Stimulated activated CD4-positive, alpha-beta T cell treated with anti-CD3 and anti-CD28 coated beads, Interleukin-4, amount 100 ng/mL, for 4 hours (primary cell): ENCODE measurements at places on chromosomes 2 and 18.

DNA sequence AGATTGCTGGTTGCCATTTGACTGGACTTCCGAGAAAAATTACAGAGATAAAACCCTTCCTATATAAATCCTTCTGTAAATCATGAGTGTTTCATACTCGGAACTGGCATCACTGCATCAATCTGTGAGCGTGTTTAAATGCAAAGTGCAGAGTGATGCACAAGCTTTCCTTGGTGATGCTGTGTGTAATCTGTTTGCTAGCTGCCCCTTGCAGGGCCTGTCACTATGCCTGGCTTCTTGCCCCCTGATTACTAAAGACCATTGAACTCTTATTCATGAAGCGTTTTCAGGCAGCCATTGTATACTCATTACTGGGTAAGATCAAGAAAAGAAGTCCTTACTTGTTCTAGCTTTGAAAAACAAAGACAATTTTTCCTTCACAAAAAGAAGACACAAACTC, 266.9 kb upstream of the FANCL start:
- no peak for DNase-seq

DNA sequence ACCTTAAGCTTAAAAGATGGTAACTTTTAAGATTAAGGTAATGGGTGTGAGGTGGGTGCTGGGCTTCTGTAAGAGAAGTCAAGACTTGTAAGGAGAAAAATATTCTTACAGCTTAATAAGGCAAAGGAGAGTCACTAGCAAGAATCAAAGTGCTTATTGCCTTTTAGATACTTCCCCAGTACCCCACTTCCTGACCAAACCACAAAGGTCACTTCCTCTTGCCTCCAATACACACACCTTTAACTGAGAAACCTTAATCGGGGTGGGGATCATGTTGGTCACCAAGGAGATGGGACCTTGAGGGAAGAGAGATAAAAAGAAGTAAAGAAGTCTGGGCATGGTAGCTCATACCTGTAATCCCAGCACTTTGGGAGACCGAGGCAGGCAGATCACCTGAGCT, 10.6 kb upstream of the ATG16L1 start:
- DNase-seq: no peak

- DNase-seq: peak; percentile 67
Measured at GRCh38 chr2:38076710-38077430, 919 bp upstream of the CYP1B1 start.

- no peak for DNase-seq
Measured at GRCh38 chr2:5921081-5921642, 229.0 kb downstream of the SOX11 start.

DNA sequence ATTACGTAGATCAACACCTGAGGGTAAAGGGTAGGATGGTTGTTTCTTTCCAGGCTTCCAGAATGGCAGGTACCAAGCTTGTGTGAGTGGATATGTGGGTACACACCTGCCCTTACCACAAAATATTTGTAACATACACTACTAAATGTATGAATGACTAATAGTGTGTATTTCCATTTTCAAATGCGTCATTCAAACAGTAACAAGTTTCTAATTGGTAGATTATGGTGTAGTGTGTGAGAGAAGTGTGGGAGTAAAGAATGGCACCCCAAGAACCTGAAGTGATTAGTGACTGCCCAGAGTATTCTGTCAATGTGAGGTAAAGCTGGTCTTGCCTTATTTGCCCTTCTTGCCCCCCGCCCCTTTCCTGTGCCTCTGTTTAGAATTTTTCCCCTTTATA, 21.1 kb downstream of the AGPS start:
- DNase-seq: no peak

GRCh38 chr18:23462876-23463275, 9.8 kb downstream of the RIOK3 start:
- DNase-seq: no peak

- DNase-seq: no peak
Measured at GRCh38 chr18:78892177-78892576, 87.4 kb upstream of the SALL3 start.

DNA sequence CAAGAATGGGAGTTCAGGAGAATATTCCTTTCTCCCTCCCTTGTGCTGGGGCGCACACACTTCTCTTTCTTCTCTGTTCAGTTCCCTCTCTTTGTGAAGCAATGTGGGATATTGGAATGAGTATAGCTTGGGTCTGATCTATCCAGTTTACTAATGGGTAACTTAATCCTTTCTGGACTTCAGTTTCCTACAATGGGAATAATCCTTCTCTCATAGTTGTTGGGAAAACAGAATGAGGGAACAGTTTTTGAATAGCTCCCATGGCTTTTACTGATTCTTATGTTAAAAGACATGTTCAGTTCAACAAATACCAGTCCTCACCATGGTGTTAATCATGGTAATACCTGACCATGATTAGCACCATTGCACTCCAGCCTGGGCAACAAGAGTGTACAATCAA, 93.1 kb downstream of the ARL4C start:
- no peak for DNase-seq

GRCh38 chr2:57957238-57957637, 89.4 kb upstream of the VRK2 start:
- no peak for DNase-seq

- DNase-seq: no peak
Measured at GRCh38 chr18:21701621-21702020, 3.0 kb downstream of the ABHD3 start.

DNA sequence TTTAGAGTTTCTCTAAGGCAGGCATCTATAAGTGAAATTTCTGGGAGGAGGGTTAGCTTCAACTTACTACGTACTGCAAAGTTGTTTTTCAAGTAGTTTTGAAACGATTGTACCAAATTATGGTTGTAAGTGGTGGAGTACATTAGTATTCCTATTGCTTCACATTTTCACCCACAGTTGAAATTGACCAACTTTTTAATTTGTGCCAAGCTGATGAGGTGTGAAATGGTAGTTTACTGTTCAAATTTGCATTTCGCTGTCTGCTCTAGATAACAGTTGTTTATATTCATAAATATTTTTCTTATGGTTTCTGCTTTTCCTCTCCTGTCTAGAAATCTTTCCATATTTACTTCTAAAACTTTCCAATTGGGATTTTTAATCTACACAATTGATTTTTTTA, 18.6 kb downstream of the NPC1 start:
- no peak for DNase-seq

- no peak for DNase-seq
Measured at GRCh38 chr2:29628862-29629261, 292.5 kb downstream of the ALK start.

DNA sequence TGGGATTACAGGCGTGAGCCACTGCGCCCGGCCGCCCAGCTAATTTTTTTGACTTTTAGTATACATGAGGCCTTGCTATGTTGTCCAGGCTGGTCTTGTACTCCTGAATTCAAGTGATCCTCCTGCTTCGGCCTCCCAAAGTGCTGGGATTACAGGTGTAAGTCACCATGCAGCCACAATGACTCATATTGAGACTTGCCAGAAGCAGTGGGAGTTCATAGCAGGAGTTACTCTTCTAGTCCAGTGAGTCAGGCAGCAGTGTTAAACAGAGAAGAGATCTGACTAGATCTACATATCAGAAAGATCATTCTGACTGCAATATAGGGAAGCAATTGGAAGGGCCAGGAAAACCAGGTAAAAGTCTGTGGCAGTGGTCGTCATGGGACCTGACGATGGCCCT, 1.5 kb upstream of the FLACC1 start:
- no peak for DNase-seq

GRCh38 chr2:220899492-220899891, 672.6 kb downstream of the EPHA4 start:
- DNase-seq: no peak

GRCh38 chr2:46578961-46579360, 99.6 kb downstream of the TMEM247 start:
- no peak for DNase-seq

DNA sequence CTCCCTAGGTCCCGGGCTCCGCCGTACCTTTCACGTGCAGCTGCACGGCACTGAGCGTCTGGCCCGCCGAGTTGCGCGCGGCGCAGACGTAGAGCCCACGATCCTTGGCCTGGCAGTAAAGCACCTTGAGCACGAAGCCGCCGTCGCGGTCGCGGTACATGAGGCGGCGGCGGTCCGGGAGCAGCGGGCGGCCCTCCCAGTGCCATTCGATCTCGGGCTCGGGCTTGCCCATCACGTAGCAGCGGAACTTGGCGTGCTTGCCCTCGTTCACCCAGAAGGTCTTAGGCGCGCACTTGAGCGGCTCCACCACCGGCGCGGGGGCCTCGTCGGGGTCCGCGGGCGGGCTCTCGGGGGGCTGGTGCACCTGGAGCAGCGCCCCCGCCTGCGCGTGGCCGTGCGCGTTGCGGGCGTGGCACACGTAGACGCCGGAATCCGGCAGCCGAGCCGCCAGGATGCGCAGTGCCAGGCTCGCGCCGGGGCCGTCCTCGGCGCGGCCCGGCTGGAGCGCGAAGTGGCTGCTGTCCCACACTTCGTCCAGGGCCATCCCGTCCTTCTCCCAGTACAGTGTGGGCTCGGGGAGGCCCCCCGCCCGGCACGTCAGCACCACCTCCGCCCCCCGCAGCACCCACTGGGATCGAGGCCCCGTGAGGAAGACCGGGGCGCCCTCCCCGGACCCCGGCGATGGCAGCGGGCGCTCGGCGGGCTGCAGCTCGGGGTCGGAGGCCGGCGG, 980 bp downstream of the OBSL1 start:
- no peak for DNase-seq

DNA sequence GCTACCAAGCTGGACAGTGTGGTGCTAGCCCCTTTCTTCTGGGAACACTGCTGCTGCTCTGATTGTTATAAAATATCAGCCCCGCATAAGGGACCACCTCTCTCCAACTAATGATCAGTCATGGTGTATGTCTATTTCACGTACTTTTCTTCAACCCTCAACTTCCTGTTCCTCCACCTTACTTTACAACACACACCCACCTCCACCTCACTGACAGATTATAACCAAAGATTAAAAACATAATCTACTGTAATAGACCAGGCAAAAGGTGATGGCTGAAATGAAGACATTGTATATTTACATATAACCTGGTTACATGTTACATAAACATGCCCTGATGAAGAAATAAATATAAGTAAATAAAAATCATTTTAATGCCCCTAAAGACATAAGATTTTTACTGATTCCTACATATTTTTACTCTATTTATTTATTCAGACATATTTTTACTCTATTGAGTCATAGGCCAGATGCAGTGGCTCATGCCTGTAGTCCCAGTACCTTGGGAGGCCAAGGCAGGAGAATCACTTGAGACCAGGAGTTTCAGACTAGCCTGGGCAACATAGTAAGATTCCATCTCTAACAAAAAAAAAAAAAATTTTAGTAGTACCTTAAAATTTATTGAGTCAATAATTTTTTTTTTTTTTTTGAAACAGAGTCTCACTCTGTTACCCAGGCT, 12.8 kb downstream of the STK39 start:
- DNase-seq: no peak

DNA sequence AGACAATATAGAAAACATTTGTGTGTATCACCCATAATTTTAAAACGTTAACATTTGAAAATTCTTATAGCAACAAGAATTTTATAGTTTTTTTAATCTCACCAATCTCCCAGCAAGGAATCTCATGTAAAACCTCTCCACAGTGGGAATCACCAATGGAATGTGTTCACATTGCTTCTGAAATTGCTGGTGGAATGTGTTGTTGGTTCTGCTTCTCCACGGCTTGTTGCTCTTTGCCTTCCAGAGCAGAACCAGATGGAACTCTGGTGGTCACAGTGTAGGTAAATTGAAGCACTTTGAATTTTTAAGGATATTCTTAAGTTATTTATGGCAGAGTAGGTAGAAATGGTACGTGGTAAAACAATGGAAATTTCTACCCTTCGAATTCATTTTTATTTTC, 35.1 kb downstream of the DCAF17 start:
- DNase-seq: no peak

DNA sequence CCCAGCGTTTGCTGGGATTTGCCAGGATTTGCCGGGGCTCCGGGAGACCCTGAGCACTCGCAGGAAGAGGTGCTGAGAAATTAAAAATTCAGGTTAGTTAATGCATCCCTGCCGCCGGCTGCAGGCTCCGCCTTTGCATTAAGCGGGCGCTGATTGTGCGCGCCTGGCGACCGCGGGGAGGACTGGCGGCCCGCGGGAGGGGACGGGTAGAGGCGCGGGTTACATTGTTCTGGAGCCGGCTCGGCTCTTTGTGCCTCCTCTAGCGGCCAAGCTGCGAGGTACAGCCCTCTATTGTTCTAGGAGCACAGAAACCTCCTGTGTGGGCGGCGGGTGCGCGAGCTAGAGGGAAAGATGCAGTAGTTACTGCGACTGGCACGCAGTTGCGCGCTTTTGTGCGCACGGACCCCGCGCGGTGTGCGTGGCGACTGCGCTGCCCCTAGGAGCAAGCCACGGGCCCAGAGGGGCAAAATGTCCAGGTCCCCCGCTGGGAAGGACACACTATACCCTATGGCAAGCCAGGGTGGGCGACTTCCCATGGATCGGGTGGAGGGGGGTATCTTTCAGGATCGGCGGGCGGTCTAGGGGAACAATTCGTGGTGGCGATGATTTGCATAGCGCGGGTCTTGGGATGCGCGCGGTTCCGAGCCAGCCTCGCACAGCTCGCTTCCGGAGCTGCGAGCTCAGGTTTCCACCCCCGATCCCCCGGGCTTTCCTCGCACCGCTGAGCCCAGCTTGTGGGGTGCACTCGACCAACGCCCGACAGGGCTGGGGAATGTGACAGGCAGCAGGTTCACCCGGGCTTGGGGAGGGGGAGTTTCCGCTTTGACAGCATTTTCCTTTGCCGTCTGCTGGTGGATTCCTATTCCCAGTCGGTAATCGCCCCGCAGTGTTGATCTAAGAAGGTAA, 2.8 kb downstream of the ONECUT2 start:
- peak; percentile 48 for DNase-seq

DNA sequence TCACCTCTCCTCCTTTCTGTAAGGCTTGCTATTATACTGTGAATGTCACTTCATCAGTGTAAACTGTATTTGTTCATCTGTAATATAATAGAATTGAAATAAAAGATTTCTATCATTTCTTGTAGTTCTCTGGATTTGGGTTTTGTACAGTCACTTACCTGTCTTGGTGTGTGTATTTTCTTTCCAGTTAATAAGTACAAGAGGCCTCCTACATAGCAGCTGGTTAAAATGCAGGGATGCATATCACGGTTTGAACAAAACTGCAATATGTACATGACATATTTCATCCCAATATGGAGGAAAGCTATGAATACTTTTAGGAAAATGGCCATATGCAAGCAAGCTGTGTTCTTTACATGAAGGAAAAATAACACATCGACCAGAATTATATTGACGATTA, 5.4 kb upstream of the STAT1 start:
- DNase-seq: no peak

DNA sequence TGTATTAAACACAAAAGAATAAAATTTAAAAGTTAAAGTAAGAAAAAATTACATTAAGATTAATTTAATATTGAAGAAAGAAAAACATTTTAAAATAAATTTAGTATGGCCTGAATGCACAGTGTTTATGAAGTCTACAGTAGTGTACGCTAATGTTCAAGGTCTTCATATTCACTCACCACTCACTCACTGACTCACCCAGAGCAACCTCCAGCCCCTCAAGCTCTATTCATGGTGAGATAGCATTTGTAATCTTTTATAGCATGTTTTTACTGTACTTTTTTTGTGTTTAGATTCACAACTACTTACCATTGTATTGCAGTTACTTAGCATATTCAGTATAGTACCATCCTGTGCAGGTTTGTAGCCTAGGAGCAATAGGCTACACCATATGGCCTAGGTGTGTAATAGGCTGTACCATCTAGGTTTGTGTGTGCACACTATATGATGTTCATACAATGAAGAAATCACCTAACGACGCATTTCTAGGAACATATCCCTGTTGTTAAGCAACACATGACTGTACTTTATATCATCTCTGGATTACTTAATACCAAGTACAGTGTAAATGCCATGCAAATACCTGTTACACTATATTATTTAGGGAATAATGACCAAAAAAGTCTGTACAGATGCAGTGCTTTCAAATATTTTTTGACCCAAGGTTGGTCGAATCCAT, 144.0 kb upstream of the IL1R2 start:
- no peak for DNase-seq

GRCh38 chr2:241885946-241886643, 16.6 kb downstream of the RTP5 start:
- no peak for DNase-seq
